Fibroblast of the conjunctiva (primary cell): ENCODE measurements at places on chromosomes 3 and 15.

GRCh38 chr3:98695796-98696195 lies 67.3 kb upstream of the ST3GAL6 start:
- DNase-seq = no peak

DNA sequence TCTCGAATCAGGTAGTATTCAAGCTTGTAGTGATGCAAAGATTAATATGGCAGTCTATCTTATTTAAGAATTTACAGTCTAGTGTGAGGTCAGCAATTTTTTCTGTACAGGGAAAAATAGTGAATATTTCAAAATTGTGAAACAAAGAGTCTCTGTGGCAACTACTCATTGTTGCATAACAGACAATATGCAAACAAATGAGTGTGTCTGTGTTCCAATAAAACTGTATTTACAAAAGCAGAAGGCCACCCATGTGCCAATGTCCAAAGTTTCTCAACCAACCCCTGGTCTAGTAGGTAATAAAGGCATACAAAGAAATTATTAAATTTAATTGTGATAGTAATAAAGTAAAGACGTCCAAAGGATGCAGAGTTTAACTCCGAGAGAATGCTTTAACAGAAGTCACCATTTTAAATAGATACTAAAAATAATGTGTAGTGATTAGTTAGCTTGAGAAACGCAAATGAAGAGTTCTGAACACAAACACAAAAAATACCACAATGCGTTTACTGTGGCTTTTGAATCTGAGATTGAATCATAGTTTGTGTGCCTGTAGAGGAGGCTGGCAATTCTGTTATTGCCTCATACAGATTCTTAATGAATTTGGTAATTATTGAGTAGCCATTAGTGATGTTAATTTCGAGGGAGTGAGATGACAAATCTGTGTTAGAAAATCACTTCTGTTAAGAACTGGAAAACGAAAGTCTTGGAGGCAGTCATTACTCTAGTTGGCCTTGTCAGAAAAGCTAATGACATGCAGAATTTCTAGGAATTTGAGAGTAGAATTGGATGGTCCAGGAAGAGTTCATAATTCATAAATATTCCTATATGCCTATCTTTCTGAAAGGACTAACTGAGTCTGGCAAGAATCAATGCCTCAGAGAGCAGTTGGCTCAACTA lies 48.7 kb downstream of the CADM2 start:
- no peak for DNase-seq

DNA sequence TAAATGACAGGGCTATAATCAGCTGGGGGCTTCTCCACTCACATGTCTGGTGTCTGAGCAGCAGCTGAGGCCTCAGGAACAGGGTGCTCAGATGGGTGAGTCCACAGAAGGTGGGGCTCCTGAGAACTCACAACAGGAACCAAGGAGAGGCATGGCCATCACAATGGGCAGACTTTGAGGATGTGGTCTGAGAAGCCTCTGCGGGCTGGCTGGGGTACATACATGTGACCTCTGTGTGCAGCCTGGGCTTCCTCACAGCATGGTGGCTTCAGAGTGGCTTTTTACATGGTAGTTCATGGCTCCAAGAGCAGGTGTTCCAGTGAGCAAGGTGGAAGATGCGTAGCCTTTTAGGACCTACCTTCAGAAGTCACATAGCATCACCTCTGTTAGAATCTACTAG lies 58.8 kb downstream of the TRPC1 start:
- no peak for DNase-seq

DNA sequence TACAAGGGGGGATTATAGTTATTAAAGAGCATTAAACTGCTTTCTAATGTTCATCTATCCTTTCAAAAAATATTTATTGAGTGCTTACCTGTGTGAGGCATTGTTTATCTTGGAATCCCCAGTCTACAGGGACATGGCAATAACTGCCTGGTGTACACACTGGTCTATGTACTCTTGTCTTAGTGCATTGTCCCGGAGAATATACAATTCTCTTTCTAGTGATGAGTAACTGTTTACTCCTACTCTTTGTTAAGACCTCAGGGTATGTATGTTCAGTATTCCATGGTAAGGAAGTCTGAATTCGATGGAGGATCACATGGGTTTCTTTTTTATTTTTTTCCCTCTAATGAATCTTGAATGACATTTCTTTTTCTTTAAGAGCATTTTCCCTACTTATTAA lies 772.4 kb upstream of the NR2F2 start:
- no peak for DNase-seq

GRCh38 chr15:48962662-48963523 lies 826 bp downstream of the SHC4 start:
- DNase-seq = no peak

DNA sequence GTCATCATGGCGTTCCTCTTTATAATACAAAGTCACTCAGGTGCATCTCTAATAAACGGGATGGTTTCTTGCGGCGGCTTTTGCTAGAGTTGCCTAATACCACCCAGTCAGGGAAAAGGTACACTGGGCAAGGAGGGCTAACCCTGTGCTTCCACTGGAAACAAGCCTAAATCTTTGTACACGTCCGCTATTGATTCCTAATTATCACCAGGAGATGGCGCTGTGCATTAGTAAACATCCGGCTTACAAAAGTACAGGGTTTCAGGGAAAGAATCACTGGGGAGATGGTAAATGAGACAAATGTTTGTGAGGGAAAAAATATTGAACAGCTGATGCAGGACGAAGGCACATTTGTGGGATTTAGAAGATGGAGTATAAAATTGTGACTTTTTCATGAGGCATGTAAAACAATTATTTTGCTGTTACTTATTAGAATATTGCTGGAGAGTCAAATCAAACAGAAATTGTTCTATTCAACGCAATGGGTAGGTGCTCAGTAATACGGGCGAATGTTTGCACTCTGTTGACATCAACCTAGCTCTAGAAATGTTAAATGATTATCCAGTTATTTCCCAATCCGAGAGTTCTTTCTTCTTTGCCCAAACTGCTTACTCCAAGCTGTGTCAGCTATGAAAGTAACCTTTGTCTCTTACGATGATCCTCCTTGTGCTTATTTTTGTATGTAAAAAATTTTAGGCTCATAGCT lies 50.6 kb downstream of the GMNC start:
- peak; percentile 27 for DNase-seq

GRCh38 chr15:94894056-94894455 lies 662.7 kb downstream of the MCTP2 start:
- no peak for DNase-seq

- peak; percentile 23 for DNase-seq
Observed at GRCh38 chr3:130950641-130951040, 56.8 kb downstream of the ATP2C1 start.

- peak; percentile 89 for DNase-seq
Observed at GRCh38 chr3:175346573-175347356, 487.6 kb downstream of the NAALADL2 start.

DNA sequence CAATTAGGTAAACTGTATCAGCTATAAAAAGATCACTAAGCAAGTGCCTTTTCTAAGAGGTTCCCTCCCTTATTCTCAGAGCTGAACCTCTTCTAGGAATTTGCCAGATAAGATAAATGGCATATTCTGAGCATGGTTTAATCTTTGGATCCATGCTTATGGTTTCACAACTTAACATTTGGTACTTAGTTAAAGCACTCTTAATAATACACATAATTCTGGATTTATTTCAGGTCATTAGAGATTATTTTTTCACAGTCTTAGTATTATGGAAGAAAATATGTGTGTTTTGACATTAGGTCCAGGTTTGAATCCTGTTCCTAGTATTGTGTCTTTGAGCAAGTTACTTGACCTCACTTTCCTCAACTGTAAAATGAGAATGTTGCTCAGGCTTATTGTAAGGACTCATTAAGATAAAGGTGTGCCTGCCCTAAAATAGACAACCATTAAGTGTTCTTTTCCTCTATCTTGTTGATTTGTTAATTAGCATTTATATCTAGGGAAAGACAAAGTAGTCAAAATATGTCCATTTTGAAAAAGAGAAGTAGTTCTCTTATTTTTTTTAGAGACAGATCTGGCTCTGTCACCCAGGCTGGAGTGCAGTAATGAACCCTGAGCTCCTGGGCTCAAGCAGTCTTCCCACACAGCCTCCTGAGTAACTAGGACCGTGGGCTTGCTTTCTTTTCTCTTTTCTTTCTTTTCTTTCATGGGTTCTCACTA lies 43.4 kb downstream of the TSC22D2 start:
- DNase-seq = no peak

- DNase-seq = no peak
Observed at GRCh38 chr15:81924729-81925128, 121.1 kb downstream of the MEX3B start.

GRCh38 chr15:90780916-90781315 lies 63.8 kb downstream of the BLM start:
- DNase-seq = no peak

DNA sequence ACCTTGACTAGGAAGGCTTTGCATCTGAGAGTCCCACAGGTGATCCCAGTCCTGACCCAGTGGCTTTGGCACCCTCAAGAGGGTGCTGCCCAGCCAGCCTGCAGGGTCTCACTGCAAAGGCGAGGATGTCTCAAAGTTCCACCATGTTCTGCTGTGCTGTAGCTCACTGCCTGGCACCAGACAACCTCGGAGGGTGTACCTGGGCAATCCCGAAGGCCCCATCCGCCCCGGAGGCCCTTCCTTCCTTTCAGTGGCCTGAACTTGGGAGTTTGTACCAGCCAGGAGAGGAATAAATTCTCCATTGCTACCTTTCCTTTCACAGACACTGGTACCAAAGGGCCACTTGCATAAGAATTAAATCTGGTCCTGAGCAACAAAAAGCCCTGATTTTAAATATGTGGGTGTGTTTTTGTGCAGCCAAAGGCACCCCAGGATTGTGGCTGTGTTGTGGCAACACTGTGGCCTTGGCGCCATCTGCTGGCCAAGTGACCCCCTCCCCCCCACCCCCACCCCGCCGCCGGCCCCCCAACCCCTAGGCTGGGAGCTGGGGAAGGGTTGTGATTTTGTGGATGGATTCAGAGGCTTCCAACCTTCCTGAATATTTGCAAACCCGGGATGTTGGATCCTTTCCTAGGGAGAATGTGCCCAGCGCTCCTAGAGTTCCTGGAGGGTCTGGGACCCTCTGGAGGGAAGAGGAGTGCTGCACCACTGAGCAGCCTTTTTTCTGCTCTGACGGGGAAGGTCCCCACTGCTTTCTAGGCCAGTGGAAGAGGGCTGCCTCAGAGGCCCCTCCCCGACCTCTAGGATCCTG lies 9.7 kb upstream of the PTPN23 start:
- no peak for DNase-seq

DNA sequence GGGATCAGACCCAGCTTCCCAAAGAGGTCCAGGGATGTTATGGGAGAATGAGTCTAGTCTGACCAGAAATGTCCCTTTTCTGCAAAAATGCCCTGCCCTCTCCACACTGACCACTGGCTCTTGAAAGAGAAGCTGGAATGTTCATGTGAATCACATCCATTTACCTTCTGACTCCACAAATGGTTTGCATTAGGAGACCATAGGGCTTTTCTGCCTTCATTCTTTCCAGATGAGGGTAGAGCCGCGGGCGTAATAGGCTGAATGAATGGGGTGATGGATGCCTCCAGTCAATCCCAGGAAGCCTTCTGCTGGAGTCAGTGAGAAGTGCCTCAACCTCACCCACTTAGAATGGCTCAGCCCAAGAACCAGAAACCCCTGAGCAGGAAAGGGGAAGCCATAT lies 47.2 kb upstream of the IREB2 start:
- DNase-seq = peak; percentile 23

- no peak for DNase-seq
Observed at GRCh38 chr15:57228395-57228794, 147.9 kb upstream of the CGNL1 start.

- no peak for DNase-seq
Observed at GRCh38 chr15:64776402-64776786, 1.0 kb upstream of the RBPMS2 start.

DNA sequence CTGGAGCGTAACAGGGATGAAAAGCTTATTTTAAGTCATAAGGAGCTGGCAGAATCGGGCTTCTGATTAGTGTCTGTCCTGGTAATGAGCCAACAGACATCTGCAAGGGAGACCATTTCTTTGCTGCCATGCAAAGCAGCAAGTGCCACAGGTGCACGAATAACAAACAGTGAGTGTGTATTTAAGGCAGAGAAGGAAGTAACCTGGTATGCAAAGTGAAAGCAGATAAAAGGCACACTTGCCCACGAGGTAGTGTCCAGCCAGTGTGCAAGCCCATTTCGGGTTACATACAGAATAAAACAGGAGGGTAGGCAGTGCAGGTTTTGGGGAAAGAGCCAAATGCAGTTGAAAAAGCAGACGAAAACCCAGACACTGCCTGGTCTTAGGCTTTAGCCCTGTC lies 1153.7 kb downstream of the SI start:
- no peak for DNase-seq
